ENCODE measurements at places on chromosomes 2 and 18. TPM values are rescaled to one million over a fixed set of nuclear protein-coding genes. Genes with fewer than 3 reads are reported as not detected.

GRCh38 chr2:111209045-111209514, 88.4 kb downstream of the BCL2L11 start:
- H3K4me3 ChIP-seq = no peak overlapping the region
- no peaks in the 10 kb centered on the region for H3K4me1 ChIP-seq
- no peaks in the 10 kb centered on the region for H3K36me3 ChIP-seq
- no peak overlapping the region for H3K27ac ChIP-seq
- no peaks in the 10 kb centered on the region for H3K27me3 ChIP-seq
- no peak for DNase-seq

GRCh38 chr2:11045294-11045693, 110.0 kb upstream of the SLC66A3 start:
- no peaks in the 10 kb centered on the region for H3K27me3 ChIP-seq
- H3K27ac ChIP-seq = no peak overlapping the region
- no peaks in the 10 kb centered on the region for H3K36me3 ChIP-seq
- H3K4me3 ChIP-seq = no peak overlapping the region
- no peak for DNase-seq

The CFAP65 gene
- not detected for polyA plus RNA-seq

DNA sequence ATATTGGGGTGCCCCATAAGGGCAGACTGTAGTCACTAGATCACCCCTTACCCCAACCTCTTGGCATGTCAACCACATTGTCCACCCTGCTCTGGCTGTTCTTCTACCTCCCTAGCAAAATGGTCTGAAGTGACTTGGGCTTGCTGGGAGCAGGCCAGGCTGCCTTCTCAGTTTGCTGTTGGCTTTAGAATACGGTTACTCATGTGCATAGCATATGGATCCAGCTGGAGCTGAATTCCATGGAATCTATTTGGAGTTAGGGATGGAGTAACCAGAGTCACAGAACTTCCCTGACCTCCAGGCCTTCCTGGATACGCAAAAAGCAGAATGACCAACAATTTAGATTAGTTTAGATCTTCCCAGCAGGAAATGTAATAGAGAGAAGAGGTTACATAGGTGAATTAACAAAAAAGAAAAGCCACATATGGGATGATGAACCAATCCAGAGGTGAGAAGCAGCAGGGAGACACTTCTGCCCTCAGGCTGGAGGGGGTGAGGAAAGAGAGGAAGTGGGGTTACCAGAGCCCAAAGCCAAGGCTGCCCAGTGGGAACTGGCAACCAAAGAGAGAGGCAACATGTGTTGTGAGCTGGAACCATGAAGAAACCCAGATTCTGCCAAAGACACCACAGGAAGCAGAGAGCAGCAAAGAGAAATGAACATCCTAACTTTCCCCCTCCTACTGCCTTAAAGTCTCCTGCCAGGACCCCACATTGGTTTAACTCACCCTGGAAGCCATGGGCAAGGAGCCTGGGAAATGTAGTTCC, 26.1 kb downstream of the PKDCC start:
- no peak for DNase-seq
- no peak overlapping the region for H3K4me3 ChIP-seq
- no peaks in the 10 kb centered on the region for H3K27me3 ChIP-seq
- H3K27ac ChIP-seq = no peak overlapping the region

The CYRIA gene
- polyA plus RNA-seq = 101 TPM

GRCh38 chr2:39968037-39968436, 189.0 kb upstream of the THUMPD2 start:
- H3K36me3 ChIP-seq = no peaks in the 10 kb centered on the region
- H3K27me3 ChIP-seq = no peaks in the 10 kb centered on the region
- H3K27ac ChIP-seq = no peak overlapping the region
- no peak for DNase-seq

DNA sequence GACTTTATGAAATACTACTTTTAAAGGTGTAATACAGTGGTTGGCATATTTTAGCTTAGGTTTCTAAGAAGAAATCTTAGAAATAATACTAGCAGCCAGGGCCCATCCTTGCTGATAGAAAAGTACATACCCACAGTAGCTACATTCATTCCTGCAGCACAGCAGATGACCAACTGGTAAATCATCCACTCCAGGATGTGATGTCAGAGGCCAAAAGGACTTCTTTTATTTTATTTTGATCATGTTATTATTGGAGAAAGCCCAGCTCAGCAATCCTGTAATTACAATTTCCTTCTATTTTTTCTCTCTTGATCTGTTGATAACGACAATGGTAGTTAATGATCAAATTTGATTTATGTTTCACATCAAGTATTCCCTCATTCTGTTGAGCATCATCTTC, 18.0 kb upstream of the TTN start:
- H3K4me3 ChIP-seq = no peak overlapping the region
- H3K4me1 ChIP-seq = no peaks in the 10 kb centered on the region

The BMP10 gene
- not detected for polyA plus RNA-seq

DNA sequence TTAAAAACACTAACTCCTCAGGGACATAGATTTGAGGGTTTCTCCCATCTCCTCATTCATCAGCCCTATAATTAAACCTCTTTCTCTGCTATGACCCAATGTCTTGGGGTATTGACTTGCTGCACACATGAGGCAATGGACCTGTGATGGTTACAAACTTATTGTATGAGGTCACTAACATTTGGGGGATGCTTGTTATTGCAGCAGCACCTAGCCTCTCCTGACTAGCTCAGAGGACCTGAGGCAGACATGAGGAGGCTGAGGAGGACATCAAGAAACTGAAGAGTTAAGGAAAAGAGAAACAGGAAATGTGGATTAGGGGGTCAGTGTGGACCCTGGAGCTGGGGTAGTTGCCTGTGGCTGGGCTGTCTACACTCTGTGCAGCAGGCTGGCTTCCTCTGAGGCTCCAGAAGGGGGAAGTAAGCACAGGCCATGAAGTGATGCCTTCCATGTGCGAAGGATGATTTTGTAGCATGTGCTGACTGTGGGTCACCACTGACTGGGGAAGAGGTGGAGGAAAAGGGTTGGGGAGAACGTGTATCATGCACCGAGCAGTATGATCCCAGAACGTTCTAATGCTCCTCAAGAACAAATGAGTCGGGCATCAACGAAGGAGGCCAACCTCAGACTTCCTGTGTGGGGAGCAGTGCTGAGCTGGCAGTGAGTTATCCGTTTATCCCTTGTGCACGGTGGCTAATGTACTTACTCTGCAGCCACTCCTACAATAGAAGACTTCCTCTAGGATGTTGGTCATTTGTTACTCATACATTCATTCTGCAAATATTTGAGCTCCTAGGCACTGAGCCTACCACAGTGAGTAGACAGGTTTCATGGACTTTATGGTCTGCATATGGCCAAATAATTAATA, 42.1 kb upstream of the RFX8 start:
- H3K27ac ChIP-seq = peak overlapping the region; percentile 52
- no peak overlapping the region for H3K4me3 ChIP-seq
- peaks cover 3% of the 10 kb centered on the region for H3K27me3 ChIP-seq
- DNase-seq = peak; percentile 93
- peaks cover 40% of the 10 kb centered on the region for H3K4me1 ChIP-seq
- no peaks in the 10 kb centered on the region for H3K36me3 ChIP-seq

DNA sequence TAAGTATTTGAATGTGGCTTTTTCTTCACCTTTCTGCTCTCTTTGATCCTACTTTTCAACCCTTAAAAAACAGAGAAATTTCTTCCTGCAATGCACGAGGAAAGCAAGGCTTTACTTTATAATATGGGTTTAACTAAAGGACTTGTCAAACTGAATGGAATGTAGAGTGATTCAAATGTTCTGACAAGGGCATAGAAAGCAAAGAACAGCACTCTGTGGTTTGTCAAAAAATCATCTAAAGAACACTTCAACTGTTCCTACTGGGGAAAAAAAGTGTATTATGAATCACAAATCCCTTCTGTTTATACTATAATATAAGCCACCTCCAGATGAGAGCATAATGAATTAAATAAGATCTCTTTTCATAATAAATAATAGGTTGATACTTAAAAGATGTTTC, 45.0 kb upstream of the RIT2 start:
- no peaks in the 10 kb centered on the region for H3K4me1 ChIP-seq
- H3K4me3 ChIP-seq = no peak overlapping the region
- no peaks in the 10 kb centered on the region for H3K36me3 ChIP-seq

DNA sequence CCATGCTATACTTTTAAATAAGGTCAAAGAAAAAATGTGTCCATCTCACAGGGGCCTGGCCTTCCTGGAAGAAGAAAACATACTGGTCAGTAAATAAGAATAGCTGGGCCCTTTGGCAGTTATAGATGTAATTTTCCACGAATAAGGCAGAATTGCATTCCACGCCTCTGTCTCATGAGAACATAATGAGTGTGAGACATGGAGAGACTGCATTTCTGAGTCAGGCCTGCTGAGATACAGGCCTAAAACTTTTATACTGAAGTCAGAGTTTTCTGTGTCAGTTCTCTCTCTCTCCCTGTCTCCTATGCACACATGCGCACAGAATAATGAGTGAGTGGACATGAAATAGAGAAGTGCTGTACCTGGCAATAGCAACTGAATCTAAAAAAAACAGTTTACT, 20.4 kb upstream of the IL1R1 start:
- H3K27me3 ChIP-seq = no peaks in the 10 kb centered on the region
- no peak overlapping the region for H3K4me3 ChIP-seq
- H3K36me3 ChIP-seq = no peaks in the 10 kb centered on the region
- H3K4me1 ChIP-seq = peaks cover 3% of the 10 kb centered on the region
- no peak for DNase-seq

GRCh38 chr2:64454386-64455332, 697 bp downstream of the LGALSL start:
- H3K4me1 ChIP-seq = peaks cover 7% of the 10 kb centered on the region
- no peak for DNase-seq
- H3K27me3 ChIP-seq = peaks cover 37% of the 10 kb centered on the region
- peak overlapping the region; percentile 19 for H3K4me3 ChIP-seq
- H3K36me3 ChIP-seq = no peaks in the 10 kb centered on the region

GRCh38 chr18:6871566-6871965, 142.1 kb downstream of the ARHGAP28 start:
- no peaks in the 10 kb centered on the region for H3K27me3 ChIP-seq
- no peak for DNase-seq
- no peak overlapping the region for H3K27ac ChIP-seq
- H3K36me3 ChIP-seq = no peaks in the 10 kb centered on the region

DNA sequence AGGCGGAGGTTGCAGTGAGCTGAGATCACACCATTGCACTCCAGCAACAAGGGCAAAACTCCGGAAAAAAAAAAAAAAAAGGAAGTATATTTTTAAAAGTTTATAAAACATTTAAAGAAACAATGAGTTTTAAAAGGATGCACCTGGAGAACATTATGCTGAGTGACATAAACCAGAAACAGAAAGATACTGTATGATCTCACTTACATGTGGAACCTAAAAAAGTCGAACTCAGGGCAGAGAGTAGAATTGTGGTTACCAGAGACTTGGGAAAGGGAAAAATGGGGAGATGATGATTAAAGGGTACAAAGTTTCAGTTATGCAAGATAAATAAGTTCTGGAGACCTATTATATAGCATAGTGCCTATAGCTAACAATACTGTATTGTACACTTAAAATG, 52.8 kb upstream of the RTN4 start:
- no peak overlapping the region for H3K4me3 ChIP-seq
- peaks cover 54% of the 10 kb centered on the region for H3K4me1 ChIP-seq
- H3K27ac ChIP-seq = no peak overlapping the region
- DNase-seq = no peak
- no peaks in the 10 kb centered on the region for H3K36me3 ChIP-seq

- peaks cover 14% of the 10 kb centered on the region for H3K27me3 ChIP-seq
- H3K4me3 ChIP-seq = no peak overlapping the region
- peaks cover 7% of the 10 kb centered on the region for H3K4me1 ChIP-seq
- H3K36me3 ChIP-seq = no peaks in the 10 kb centered on the region
Observed at GRCh38 chr2:26563686-26564085, 77.5 kb downstream of the CIB4 start.

- no peaks in the 10 kb centered on the region for H3K36me3 ChIP-seq
- H3K4me1 ChIP-seq = no peaks in the 10 kb centered on the region
- no peak for DNase-seq
- no peaks in the 10 kb centered on the region for H3K27me3 ChIP-seq
- no peak overlapping the region for H3K27ac ChIP-seq
- no peak overlapping the region for H3K4me3 ChIP-seq
Observed at GRCh38 chr18:51397347-51397962, 200.0 kb upstream of the MEX3C start.

DNA sequence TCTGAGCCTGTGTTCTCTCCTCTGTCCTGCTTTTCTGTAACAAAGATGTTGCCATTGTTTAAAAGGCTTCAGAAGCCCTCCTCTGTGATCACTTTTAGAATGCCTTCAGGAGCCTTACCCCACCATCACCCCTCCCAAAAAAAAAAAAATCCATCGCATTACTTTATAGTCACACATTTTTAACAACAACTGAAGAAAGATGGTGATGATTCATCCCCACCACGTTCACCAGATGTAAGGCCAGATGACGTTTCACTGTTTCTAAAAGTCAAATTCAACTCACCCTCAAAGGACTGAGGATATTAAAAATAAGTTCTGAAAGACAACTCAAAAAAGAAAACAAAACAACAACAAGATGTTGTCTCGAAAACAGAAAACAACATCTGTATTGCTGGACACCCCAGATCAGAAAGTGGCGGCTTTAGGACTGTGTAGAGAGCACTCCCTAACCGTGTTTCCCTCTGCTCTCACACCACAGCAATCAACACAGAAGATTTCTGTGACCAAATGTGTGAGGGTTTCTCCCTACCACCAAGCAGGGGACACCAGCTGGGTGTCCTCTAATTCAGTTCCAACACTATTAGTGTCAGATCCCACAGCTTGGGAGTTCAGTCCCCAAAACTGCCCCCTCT, 61.9 kb upstream of the CREB1 start:
- no peak overlapping the region for H3K27ac ChIP-seq
- no peaks in the 10 kb centered on the region for H3K36me3 ChIP-seq
- H3K27me3 ChIP-seq = no peaks in the 10 kb centered on the region
- no peaks in the 10 kb centered on the region for H3K4me1 ChIP-seq

- H3K4me3 ChIP-seq = no peak overlapping the region
- no peak for DNase-seq
- no peaks in the 10 kb centered on the region for H3K27me3 ChIP-seq
- H3K4me1 ChIP-seq = no peaks in the 10 kb centered on the region
Observed at GRCh38 chr2:14621114-14621513, 11.4 kb upstream of the LRATD1 start.

The MATN3 gene
- not detected for polyA plus RNA-seq

The ACMSD gene
- not detected for polyA plus RNA-seq

DNA sequence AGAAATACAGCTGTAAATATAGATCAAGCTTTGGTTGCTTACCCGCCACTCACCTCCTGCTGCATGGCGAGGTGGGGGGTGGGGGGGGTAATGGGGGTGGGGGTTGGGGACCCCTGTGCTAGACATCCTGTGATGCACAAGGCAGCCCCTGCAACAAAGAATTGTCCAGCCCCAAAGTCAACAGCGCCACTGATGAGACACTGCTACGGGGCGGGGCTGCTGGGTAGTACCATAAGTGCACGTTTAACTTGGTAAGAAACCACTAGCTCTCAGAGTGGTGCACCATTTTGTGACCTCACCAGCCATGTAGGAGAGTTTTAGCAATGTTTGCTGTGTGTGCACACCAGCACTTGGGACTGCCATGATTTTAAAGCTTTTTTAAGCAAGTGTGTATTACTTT, 40.3 kb downstream of the SNORC start:
- H3K27ac ChIP-seq = no peak overlapping the region
- peaks cover 13% of the 10 kb centered on the region for H3K27me3 ChIP-seq
- no peak overlapping the region for H3K4me3 ChIP-seq
- H3K36me3 ChIP-seq = no peaks in the 10 kb centered on the region

- no peak overlapping the region for H3K27ac ChIP-seq
- peaks cover 67% of the 10 kb centered on the region for H3K27me3 ChIP-seq
- no peaks in the 10 kb centered on the region for H3K36me3 ChIP-seq
- peaks cover 31% of the 10 kb centered on the region for H3K4me1 ChIP-seq
- DNase-seq = no peak
Observed at GRCh38 chr2:238850091-238850490, 2.2 kb downstream of the TWIST2 start.
